Activated CD4-positive, alpha-beta T cell treated with anti-CD3 and anti-CD28 coated beads for 36 hours (primary cell): ENCODE measurements at places on chromosomes 12 and 14. TPM values are rescaled to one million over a fixed set of nuclear protein-coding genes. Genes with fewer than 3 reads are reported as not detected.

DNA sequence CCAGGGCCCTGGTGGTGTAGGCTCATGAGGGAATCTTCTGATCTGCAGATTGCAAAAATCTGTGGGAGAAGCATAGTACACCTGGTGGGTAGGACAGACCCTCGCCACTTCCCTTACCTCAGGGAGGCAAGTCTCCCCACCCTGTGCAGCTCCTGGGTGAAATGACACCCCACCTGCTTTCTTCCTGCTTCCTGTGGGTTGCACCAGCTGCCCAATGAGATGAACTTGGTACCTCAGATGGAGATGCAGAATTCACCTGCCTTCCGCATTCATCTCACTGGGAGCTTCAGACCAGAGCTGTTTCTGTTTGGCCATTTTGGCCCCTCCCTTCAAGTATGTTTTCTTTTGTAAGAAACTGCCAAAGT lies 4.7 kb downstream of the CLEC2D start:
- no peaks in the 10 kb centered on the region for H3K27me3 ChIP-seq
- peak overlapping the region; percentile 99 for H3K27ac ChIP-seq
- H3K4me3 ChIP-seq: peak overlapping the region; percentile 93
- peak; percentile 63 for DNase-seq
- peaks cover 48% of the 10 kb centered on the region for H3K4me1 ChIP-seq

FSCB gene
- not detected for total RNA-seq

- no peak for DNase-seq
- no peak overlapping the region for H3K27ac ChIP-seq
- H3K4me3 ChIP-seq: no peak overlapping the region
- peaks cover 5% of the 10 kb centered on the region for H3K4me1 ChIP-seq
- peaks cover 6% of the 10 kb centered on the region for H3K36me3 ChIP-seq
Observed at GRCh38 chr14:93274055-93274806, 58.6 kb downstream of the BTBD7 start.

DNA sequence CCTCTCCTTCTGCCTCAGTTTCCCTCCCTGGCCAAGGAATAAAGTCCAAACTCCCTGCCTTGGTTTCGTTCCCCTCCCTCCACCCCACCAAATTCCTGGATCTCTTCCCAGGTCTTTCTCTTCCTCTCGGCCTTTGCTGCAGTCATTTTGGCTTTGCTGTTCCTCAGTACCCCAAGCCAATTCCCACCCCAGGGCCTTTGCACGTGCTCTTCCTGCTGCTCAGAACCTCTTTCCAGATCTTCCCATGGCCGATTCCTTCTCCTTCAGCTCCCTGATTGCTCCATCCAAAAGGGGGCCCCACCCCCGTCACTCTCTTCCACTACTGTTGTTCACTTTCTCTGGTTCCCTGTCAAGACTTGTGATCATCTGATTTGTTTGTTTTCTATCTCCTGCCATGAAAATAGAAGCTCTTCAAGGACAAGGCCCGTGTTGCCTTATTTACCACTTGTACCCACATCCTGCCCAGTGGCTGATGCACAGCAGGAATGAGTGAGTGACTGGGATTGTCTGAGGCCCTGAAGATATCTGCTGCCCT lies 3.1 kb downstream of the HNF1A start:
- no peak overlapping the region for H3K4me3 ChIP-seq
- no peaks in the 10 kb centered on the region for H3K4me1 ChIP-seq
- no peak overlapping the region for H3K27ac ChIP-seq
- H3K27me3 ChIP-seq: no peaks in the 10 kb centered on the region

DNA sequence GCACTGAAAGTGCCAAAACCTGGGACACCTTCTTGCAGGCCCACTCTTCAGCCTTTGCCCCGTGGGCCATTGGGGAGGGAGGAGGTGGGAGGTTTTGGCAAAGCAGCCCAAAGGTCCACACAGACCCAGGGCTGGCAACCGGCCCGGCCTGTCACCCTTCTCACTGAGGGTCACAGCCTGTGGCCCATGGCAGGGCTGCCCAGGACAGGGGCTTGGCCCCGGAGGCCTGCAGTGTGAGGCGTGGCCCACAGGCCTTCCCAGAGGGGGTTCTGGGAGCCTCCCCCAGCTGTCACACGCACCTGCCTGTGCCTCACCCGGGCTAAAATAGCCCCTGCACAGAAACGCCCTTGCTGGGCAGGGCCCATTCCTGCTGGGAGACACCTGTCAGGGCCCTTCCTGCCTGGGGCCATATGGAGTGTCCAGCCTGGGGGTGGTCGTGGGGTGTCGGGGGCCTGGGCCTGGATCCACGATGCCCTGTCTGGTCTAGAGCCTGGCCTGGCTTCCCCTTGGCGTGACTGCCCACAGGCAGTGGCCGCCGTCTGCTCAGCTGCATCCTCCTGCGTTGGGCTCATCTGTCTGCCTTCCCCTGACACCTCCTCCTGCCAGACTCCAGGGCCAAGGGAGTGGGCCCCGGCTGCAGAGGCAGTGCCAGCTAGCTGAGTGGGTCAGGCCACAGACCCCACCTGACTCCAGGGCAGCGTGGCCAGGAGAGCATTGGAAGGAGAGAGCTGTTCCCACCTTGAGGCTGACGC lies 19.2 kb downstream of the PACS2 start:
- H3K36me3 ChIP-seq: no peaks in the 10 kb centered on the region
- no peak overlapping the region for H3K27ac ChIP-seq
- no peaks in the 10 kb centered on the region for H3K27me3 ChIP-seq

DNA sequence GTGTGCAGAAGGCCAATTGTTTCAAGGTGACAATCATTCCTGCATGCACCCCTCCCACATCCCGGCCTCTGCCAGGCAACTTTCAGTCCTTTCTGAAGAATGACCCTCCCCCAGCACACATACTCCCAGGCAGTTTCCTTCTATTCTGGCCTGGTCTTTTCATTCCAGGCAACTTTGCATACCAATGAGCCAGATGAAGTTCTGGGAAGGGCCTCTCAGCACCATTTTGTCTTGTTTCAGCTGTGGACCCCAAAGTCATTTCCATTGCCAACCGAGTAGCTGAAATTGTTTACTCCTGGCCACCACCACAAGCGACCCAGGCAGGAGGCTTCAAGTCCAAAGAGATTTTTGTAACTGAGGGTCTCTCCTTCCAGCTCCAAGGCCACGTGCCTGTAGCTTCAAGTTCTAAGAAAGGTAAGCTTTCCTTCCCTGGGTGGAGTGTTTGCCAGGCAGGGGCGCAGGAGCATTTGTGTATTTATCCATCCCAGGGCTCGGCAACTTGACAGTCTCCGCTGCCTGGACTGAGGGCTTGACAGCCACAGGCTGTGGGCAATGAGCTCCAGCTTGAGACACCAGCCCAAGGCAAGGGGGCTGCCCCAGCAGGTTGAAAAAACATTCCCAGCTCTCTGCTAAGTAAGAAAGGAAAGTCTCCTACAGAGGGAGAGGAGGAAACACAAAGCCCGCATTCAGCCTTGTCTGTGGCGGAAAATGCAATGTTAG lies 16.4 kb downstream of the BCL2L14 start:
- peaks cover 4% of the 10 kb centered on the region for H3K27me3 ChIP-seq
- H3K36me3 ChIP-seq: no peaks in the 10 kb centered on the region
- no peak overlapping the region for H3K4me3 ChIP-seq
- no peaks in the 10 kb centered on the region for H3K4me1 ChIP-seq
- no peak for DNase-seq
- H3K27ac ChIP-seq: no peak overlapping the region

- no peak overlapping the region for H3K4me3 ChIP-seq
- no peak overlapping the region for H3K27ac ChIP-seq
- peaks cover 7% of the 10 kb centered on the region for H3K27me3 ChIP-seq
- H3K36me3 ChIP-seq: no peaks in the 10 kb centered on the region
Observed at GRCh38 chr12:108194585-108194984, 65.5 kb downstream of the WSCD2 start.

DNA sequence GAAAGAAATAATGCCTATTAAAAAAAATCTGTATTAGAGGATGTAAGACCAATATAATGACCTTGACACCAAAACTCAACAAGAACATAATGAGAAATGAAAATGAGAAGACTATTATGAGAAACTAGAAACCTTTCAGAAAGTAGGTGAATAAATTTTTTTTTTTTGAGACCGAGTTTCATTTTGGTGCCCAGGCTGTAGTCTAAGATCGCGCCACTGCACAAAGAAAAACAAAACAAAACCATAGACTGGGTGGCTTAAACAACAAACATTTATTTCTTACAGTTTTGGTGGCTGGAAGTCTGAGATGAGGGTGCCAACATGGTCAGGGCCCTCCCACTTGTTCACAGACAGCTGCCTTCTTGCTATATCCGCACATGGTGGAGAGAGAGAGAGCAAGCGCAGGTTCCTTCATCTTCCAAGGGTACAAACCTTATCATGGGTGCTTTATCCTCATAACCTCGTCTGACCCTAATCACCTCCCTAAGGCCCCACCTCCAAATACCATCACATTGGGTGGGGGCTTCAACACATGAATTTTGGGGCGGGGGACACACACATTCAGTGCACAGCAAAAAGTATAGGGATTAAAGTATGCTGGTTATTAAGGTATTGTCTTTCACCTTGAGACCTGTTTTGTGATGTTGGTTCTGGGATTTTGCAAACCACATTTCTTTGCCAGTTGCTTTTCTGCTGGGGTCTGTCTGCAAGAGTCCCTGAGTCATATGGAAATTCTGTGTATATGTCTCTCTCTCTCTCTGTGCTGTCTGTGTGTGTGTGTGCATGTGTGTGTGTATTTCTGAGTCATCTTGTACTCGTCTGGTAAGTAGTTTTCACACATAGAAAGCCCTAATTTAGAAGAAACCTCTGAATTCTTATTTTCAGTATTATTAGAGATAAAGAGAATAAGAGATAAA lies 26.2 kb downstream of the ZCRB1 start:
- peak overlapping the region; percentile 77 for H3K27ac ChIP-seq
- no peaks in the 10 kb centered on the region for H3K27me3 ChIP-seq
- H3K36me3 ChIP-seq: no peaks in the 10 kb centered on the region
- peak; percentile 88 for DNase-seq

- no peak overlapping the region for H3K27ac ChIP-seq
- H3K36me3 ChIP-seq: no peaks in the 10 kb centered on the region
- H3K4me3 ChIP-seq: no peak overlapping the region
Observed at GRCh38 chr12:104764225-104765091, 193.6 kb downstream of the SLC41A2 start.

DNA sequence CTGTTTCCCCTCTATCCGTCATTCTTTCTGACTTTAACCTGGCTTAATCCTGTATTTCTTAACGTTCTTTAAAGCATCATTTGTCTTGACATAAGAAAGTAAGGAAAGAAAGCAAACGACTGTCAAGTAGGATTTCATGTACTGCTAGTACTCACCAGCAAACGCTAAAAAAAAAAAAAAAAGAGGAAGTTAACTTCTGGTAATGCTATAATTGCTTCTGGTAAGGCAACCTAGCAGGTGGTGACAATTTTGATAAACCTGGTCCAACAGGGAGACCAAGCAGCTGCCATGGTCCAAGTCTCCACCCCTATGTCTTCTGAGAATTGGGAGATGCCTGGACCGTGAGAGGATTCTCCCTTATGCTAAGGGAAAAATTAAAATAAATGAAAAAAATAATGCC lies 306.6 kb downstream of the DAD1 start:
- no peak overlapping the region for H3K27ac ChIP-seq
- no peak overlapping the region for H3K4me3 ChIP-seq
- peaks cover 2% of the 10 kb centered on the region for H3K4me1 ChIP-seq
- DNase-seq: no peak
- H3K27me3 ChIP-seq: no peaks in the 10 kb centered on the region

GRCh38 chr12:85740186-85740585 lies 96.0 kb downstream of the RASSF9 start:
- H3K27me3 ChIP-seq: no peaks in the 10 kb centered on the region
- DNase-seq: no peak
- H3K4me1 ChIP-seq: no peaks in the 10 kb centered on the region
- no peak overlapping the region for H3K4me3 ChIP-seq

PWP1 gene
- 60.0 TPM for total RNA-seq

- H3K4me1 ChIP-seq: peaks cover 63% of the 10 kb centered on the region
- H3K27me3 ChIP-seq: no peaks in the 10 kb centered on the region
- peak; percentile 36 for DNase-seq
Observed at GRCh38 chr12:128817111-128818015, 6.4 kb downstream of the SLC15A4 start.

GRCh38 chr12:4539167-4539870 lies 629 bp downstream of the RAD51AP1 start:
- peaks cover 26% of the 10 kb centered on the region for H3K4me1 ChIP-seq
- H3K27me3 ChIP-seq: no peaks in the 10 kb centered on the region
- peak overlapping the region; percentile 91 for H3K4me3 ChIP-seq
- H3K36me3 ChIP-seq: peaks cover 14% of the 10 kb centered on the region
- peak overlapping the region; percentile 96 for H3K27ac ChIP-seq

DNA sequence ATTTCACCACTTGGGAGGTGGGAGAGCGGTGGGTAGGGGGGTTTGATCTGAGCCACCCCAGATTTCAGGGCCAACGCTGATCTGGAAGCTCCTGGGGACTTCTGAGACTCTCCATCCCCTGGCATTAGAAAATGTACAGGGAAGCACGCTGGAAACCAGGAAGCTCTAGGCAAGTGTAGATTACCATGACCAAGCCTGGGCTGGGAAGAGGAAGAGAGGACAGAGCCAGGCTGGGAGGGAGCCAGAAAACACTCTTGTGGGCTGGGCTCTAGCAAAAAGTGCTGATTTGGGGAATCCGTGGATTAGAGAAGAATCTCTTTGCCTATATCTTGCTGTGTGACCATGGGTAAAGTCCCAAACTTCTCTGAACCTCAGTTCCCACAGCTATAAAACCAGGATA lies 236.7 kb downstream of the BCL11B start:
- no peak for DNase-seq
- no peak overlapping the region for H3K4me3 ChIP-seq
- H3K27me3 ChIP-seq: no peaks in the 10 kb centered on the region
- no peak overlapping the region for H3K27ac ChIP-seq
- no peaks in the 10 kb centered on the region for H3K36me3 ChIP-seq
- H3K4me1 ChIP-seq: no peaks in the 10 kb centered on the region

GRCh38 chr12:602700-603068 lies 60.6 kb downstream of the NINJ2 start:
- no peak overlapping the region for H3K4me3 ChIP-seq
- H3K27me3 ChIP-seq: no peaks in the 10 kb centered on the region
- no peak for DNase-seq

DNA sequence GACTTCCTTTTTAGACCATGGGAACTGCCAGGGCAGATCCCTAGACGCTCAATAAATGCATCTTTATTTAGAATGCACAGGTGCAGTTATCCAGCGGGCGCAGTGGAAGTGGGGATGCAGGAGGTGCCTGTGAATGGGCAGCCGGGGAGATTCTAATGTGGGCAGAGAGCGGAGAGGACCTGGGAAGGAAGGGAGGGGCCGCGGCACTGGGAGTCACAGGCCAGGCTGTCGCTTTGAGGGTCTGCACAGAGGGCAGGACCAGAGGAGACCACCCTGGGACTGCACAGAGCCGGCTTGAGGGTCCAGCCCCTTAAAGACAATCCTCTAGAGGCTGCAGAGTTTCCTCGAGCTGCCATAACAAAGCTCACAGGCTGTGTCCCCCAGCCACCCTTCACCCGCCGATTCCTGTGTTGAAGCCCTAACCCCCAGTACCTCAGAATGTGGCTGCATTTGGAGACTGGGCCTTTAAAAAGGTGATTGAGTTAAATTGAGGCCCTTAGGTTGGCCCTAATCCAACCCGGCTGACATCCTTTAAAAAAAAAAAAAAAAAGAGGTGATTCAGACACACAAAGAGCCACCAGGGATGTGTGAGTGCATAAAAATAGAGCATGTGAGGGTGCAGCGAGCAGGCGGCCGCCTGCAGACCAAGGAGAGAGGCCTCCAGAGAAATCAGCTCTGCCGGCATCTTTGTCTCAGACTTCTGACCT lies 44.4 kb upstream of the PPP2R5C start:
- H3K27ac ChIP-seq: no peak overlapping the region
- H3K4me1 ChIP-seq: peaks cover 29% of the 10 kb centered on the region
- no peaks in the 10 kb centered on the region for H3K27me3 ChIP-seq
- H3K36me3 ChIP-seq: no peaks in the 10 kb centered on the region
- DNase-seq: no peak

GRCh38 chr12:26767865-26768264 lies 65.1 kb downstream of the ITPR2 start:
- H3K4me3 ChIP-seq: no peak overlapping the region
- no peak for DNase-seq
- H3K27me3 ChIP-seq: no peaks in the 10 kb centered on the region
- H3K27ac ChIP-seq: no peak overlapping the region
- H3K36me3 ChIP-seq: peaks cover 31% of the 10 kb centered on the region
- peaks cover 13% of the 10 kb centered on the region for H3K4me1 ChIP-seq
